ENCODE measurements at places on chromosomes 13 and 19.

DNA sequence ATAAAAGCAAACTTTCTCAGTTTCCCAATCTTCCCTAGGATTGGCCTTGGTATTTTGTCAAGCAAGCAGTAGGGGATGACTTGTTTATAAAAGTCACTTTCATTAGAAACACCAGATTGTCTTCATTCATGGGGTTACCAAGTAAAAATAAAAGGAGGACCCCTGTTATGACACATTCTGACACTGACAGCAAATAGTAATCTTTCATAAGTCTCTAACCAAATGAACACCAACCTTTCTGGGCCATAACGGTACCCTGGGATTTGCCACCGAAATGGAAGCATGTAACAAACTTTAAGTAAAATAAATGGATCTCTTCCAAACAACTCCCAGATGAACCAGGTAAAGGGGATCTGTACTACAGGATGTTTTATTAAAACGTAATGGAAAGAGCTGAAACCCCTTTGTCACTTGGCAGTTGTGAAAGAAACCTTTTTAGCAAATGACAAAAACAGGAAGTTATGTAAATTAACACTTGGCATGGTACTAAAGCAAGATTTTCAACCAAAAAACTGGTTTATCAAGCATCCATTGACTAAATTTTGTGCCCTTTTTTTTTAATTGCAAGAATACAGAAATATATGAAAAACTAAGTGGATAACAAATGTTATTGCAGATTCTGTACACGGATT lies 335.6 kb downstream of the RBM26 start:
- H3K4me1 ChIP-seq = no peaks in the 10 kb centered on the region
- DNase-seq = no peak
- H3K4me3 ChIP-seq = no peak overlapping the region
- no peaks in the 10 kb centered on the region for H3K27me3 ChIP-seq

- DNase-seq = no peak
- no peaks in the 10 kb centered on the region for H3K4me1 ChIP-seq
Measured at GRCh38 chr19:10898633-10899032, 27.3 kb downstream of the CARM1 start.

DNA sequence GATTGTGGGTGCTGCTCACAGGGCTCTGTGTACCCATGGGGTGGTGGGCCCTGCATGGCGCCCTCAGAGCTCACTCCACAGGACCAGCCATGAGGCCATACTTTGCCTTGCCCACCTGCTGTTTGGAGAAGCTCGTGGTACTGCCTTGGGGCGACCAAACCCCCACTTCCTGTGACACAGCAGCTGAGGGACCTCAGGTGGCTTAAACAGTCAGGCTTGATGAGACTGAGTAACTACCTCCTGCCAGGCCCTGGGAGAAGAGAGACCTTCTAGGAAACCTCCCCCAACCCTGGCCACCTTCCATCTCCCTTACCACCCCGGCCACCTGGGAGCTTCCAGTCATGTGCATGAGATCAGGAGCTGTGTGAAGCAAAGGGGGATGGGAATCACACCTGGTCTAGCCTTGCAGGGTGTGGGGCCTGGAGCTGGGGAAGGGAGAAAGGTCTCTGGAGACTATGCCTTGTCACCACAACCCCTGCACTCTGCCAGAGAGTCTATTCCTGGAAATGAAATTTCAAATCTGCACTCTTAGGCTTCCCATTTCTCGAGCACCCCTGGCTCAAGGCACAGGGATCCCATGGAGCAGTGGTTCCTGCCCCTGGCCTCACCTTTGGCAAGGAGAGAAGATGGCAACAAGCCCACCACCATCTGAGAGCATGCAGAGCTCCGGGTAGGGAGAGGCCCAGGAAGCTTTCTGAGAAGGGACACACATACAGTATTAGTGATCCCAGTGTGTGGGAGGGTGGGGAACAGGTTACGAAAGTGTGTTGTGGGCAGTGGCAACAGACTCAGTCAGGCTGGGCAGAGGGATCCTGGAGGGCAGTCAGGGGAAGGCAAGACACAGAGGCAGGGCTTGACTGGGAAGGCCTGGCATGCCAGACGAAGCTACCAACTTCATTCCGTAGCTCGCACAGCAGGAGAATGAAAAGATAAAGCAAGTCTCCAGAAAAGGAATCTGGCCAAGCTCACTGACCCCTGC lies 125.0 kb downstream of the URI1 start:
- H3K27me3 ChIP-seq = no peaks in the 10 kb centered on the region
- H3K4me1 ChIP-seq = no peaks in the 10 kb centered on the region
- no peak overlapping the region for H3K4me3 ChIP-seq
- DNase-seq = no peak
- H3K27ac ChIP-seq = no peak overlapping the region

DNA sequence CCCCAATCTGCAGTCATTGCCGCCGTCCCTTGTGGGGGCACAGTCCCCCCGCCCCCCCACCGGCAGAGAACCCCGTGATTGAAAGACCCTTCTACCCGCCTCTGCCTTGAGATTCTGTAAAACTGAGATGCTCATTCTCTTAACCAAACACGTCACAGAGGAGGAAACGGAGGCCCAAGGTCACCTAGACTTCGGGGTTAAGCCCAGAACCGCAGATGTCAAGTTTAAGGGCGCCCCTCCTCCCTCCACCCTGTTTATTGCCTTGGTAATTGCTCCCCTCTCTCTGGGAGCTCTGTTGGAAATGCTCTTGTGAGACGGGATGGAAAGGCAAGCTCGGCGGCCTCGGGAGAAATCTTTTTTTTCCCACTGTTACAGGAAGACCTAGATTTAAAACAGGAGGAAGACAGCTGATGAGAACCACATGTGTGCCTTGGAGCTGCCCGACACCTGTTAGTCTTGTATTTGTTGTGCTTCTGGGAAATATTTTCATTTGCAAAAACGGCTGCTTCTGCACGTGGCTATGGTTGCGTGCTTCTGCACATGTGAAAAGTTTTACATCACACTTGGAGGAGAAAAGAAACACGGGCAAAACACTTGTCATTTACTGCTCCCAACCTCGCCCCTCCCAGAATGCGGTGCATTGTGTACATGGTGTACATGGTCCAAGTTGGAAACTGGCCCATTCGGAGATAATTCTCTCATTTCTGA lies 1.1 kb upstream of the MED26 start:
- DNase-seq = peak; percentile 75
- peaks cover 7% of the 10 kb centered on the region for H3K4me1 ChIP-seq
- H3K27ac ChIP-seq = peak overlapping the region; percentile 94

- peak overlapping the region; percentile 76 for H3K4me3 ChIP-seq
- no peaks in the 10 kb centered on the region for H3K27me3 ChIP-seq
- H3K36me3 ChIP-seq = peaks cover 7% of the 10 kb centered on the region
- peaks cover 4% of the 10 kb centered on the region for H3K4me1 ChIP-seq
Measured at GRCh38 chr19:58519087-58519354, 589 bp downstream of the ZBTB45 start.

GRCh38 chr13:45925151-45925550 lies 73.6 kb upstream of the SIAH3 start:
- H3K27ac ChIP-seq = no peak overlapping the region
- H3K27me3 ChIP-seq = no peaks in the 10 kb centered on the region
- no peaks in the 10 kb centered on the region for H3K36me3 ChIP-seq
- no peak for DNase-seq
- H3K4me1 ChIP-seq = peaks cover 5% of the 10 kb centered on the region

GRCh38 chr13:41813426-41813825 lies 147.5 kb downstream of the VWA8 start:
- no peaks in the 10 kb centered on the region for H3K4me1 ChIP-seq
- no peak overlapping the region for H3K27ac ChIP-seq
- no peak overlapping the region for H3K4me3 ChIP-seq
- H3K36me3 ChIP-seq = peaks cover 4% of the 10 kb centered on the region
- no peaks in the 10 kb centered on the region for H3K27me3 ChIP-seq

DNA sequence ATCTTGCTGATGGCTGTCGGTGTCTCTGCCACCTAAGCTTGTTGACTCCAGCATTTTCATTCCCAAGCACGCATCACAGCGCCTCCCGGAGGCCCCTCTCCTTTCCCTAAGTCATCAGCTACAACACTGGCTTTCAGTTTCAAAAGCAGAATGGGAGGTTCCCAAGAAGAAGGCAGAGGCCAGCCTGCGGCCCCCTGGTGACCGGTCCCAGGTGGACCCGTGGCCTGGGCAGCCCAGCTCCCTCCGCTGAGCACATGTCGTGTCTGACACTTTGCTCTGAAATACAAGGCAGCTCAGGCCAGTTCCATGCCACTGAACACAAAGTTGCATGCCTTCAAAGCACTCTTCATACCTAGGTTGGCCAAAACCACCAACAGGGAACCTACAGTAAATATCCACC lies 8.5 kb downstream of the MLLT1 start:
- H3K4me1 ChIP-seq = peaks cover 46% of the 10 kb centered on the region
- H3K36me3 ChIP-seq = no peaks in the 10 kb centered on the region
- DNase-seq = peak; percentile 34

DNA sequence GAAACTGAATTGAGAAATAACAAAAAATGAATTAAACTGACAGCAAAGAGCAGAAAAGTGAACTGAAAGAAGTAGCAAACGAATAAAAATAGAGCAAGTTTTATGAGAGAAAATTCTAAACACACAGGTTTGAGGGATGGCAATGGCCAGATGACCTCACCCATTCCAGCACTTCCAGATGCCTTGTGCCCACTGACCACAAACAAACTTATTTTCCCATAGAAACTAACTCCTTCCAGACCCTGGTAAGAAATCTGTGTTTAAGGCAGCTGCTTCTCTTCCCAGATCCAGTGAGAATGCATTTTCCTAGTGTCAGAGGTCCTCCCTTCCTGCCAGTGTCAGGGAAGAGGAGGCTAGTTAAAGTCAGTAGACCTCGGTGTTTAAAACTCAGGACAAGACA lies 51.7 kb downstream of the RXFP2 start:
- no peaks in the 10 kb centered on the region for H3K36me3 ChIP-seq
- H3K27me3 ChIP-seq = no peaks in the 10 kb centered on the region
- no peak overlapping the region for H3K27ac ChIP-seq
- no peak for DNase-seq
- no peaks in the 10 kb centered on the region for H3K4me1 ChIP-seq

DNA sequence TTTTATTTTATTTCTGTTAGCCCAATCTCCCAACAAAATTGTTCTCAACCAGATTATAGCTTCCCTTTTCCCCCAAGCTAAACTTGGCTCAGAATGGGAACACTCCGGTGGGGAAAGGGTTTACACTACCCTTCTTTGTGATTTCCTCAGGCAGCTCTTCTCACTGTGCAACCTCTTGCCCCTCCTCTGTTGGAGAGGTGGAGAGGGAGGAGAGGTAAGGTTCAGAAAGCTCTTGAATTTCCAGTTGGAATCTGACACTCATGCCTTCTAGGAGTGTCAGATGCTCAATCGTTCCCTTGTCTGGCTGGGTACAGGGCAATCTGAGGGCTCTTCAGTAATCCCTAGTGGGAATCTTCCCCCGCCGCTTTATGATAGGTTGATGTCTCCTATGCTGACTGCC lies 486.1 kb upstream of the KLF12 start:
- no peaks in the 10 kb centered on the region for H3K36me3 ChIP-seq
- DNase-seq = no peak
- no peak overlapping the region for H3K27ac ChIP-seq
- H3K4me3 ChIP-seq = no peak overlapping the region

DNA sequence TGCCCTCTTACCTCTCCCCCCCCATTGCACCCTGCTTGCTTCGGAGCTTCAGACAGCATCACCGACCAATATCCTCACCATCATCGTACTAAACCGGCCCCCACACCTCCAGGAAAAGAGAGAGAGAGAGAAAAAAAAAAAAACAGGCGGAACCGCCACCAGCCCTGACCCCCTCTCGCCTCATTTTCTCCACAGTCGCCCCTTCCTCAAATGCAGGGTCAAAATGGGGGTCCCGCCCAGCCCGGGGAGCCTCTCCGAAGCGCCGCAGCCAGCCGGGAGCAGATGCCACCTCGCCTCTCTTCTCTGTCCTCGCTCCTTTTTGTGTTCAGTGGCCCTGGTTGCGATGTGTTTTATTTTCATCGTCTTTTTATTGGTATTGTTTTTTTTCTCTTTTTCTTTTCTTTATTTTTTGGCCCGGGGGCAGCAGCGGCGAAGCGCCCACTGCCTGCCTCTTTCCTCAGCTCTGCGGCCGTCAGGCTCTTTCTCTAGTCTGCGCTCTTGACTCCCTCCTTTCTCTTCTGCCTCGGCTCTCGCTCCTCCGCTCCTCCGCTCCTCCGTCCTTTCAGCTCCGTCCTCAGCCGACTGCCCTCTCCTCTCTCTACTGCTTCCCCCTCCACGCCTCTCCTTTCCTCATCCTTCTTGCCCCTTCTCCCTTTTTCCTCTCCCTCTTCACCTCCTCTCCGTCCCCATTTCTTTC lies 41.4 kb downstream of the DEDD2 start:
- H3K36me3 ChIP-seq = no peaks in the 10 kb centered on the region
- H3K27ac ChIP-seq = no peak overlapping the region

DNA sequence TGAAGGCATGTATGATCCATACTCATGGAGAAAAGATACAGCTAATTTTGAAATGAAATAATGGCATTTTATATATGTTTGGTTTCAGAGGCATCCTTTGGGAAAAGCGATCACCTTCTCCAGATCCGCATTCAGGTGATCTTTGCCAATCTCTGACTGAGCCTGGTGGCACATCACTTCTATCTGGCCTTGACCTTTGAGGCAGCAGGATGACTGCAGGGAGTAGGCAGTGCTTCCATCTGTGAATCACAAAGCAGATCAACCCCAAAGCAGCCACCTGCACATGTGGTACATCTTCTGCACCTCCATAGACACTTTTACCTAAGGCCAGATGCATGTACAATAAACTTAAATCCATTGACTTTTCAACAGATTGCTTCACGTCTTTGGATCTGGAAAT lies 53.4 kb downstream of the SPATA13 start:
- peaks cover 30% of the 10 kb centered on the region for H3K4me1 ChIP-seq
- H3K27ac ChIP-seq = no peak overlapping the region
- DNase-seq = no peak
- H3K4me3 ChIP-seq = no peak overlapping the region
- no peaks in the 10 kb centered on the region for H3K27me3 ChIP-seq
- H3K36me3 ChIP-seq = no peaks in the 10 kb centered on the region

GRCh38 chr13:83568019-83568418 lies 314.3 kb downstream of the SLITRK1 start:
- H3K27me3 ChIP-seq = no peaks in the 10 kb centered on the region
- H3K27ac ChIP-seq = no peak overlapping the region
- no peaks in the 10 kb centered on the region for H3K36me3 ChIP-seq
- DNase-seq = no peak

GRCh38 chr13:32281096-32281495 lies 34.1 kb downstream of the ZAR1L start:
- H3K36me3 ChIP-seq = peaks cover 2% of the 10 kb centered on the region
- H3K4me3 ChIP-seq = no peak overlapping the region

- no peaks in the 10 kb centered on the region for H3K4me1 ChIP-seq
- H3K4me3 ChIP-seq = no peak overlapping the region
- H3K27me3 ChIP-seq = no peaks in the 10 kb centered on the region
- H3K27ac ChIP-seq = no peak overlapping the region
- H3K36me3 ChIP-seq = no peaks in the 10 kb centered on the region
Measured at GRCh38 chr13:36571444-36571843, 102.4 kb upstream of the SERTM1 start.

GRCh38 chr19:50152578-50152977 lies 10.5 kb downstream of the IZUMO2 start:
- no peak for DNase-seq
- H3K27me3 ChIP-seq = no peaks in the 10 kb centered on the region
- H3K27ac ChIP-seq = no peak overlapping the region

Measured in kidney (tissue), 22 donors.